H9 (cell line): ENCODE measurements at places on chromosomes 3 and 15. TPM values are rescaled to one million over a fixed set of nuclear protein-coding genes. Genes with fewer than 3 reads are reported as not detected.
A peak's percentile ranks its signal among the peaks of the same experiment; 100 is the strongest.

GPR156 gene
- total RNA-seq: 1.4 and 1.8 TPM in 2 replicates

PARL gene
- total RNA-seq: 94.5 and 95.5 TPM in 2 replicates

DNA sequence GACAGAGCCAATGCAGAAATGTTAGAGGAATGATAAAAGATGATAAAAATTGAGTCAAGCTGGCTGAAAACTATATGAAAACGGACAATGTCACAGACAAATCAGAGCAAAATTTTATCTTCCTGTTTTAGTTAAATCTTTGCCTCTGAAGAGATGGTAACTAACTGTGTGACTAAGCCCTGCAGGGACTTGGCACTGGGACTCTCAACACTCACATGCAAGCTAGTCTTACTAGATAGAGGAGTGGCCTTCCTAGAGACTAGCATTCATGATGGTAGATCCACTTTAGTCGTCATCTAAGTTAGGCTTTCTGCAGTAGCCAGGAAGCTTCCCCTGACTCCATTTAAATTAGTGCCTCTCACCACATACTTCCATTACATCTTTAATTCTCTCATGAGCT is 4.1 kb downstream of the CCDC191 start:
- no peak overlapping the region for H3K27ac ChIP-seq
- H3K27me3 ChIP-seq: no peaks in the 10 kb centered on the region
- H3K4me1 ChIP-seq: no peaks in the 10 kb centered on the region
- DNase-seq: no peak
- H3K36me3 ChIP-seq: no peaks in the 10 kb centered on the region

DNA sequence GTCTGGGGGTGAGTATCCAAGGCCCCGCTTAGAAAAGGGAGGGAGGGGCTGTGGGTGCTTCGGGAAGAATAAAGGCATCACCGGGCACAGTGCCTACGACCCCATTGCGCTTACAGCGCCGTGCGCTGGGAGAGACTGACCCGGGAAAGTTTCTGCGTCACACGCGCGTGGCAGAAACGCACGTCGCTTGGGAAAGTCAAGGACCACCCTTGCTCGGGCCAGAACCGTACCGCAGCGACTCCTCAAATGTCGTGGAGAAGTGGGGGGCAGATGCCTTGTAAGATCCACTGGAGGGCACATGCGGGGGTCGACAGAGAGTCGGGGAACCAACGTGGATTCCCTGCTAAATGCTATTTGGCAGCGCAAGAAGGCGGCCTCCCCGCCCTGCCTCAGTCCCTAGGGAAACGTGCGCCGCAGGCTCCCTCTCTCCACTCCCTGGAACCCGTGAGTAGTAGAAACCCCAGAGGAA is 2.4 kb downstream of the ADAMTS9 start:
- H3K4me3 ChIP-seq: peak overlapping the region; percentile 62
- H3K27me3 ChIP-seq: peaks cover 46% of the 10 kb centered on the region
- DNase-seq: no peak

- H3K27ac ChIP-seq: no peak overlapping the region
- H3K4me3 ChIP-seq: no peak overlapping the region
- H3K4me1 ChIP-seq: peaks cover 2% of the 10 kb centered on the region; the same call in 1 of the 2 replicates
- H3K36me3 ChIP-seq: no peaks in the 10 kb centered on the region
- DNase-seq: no peak
- H3K27me3 ChIP-seq: peaks cover 12% of the 10 kb centered on the region; the same call in 1 of the 2 replicates
Measured at GRCh38 chr15:48641416-48641815, 4.1 kb downstream of the FBN1 start.

GRCh38 chr3:55607844-55608243 is 120.7 kb upstream of the WNT5A start:
- H3K36me3 ChIP-seq: no peaks in the 10 kb centered on the region
- no peak overlapping the region for H3K4me3 ChIP-seq
- no peaks in the 10 kb centered on the region for H3K27me3 ChIP-seq
- peaks cover 3% of the 10 kb centered on the region; the same call in 1 of the 2 replicates for H3K4me1 ChIP-seq
- no peak overlapping the region for H3K27ac ChIP-seq

- no peak overlapping the region for H3K4me3 ChIP-seq
- no peak for DNase-seq
- no peaks in the 10 kb centered on the region for H3K27me3 ChIP-seq
- no peaks in the 10 kb centered on the region for H3K4me1 ChIP-seq
- H3K27ac ChIP-seq: no peak overlapping the region
- H3K36me3 ChIP-seq: no peaks in the 10 kb centered on the region
Measured at GRCh38 chr3:174949523-174949922, 90.4 kb downstream of the NAALADL2 start.

DNA sequence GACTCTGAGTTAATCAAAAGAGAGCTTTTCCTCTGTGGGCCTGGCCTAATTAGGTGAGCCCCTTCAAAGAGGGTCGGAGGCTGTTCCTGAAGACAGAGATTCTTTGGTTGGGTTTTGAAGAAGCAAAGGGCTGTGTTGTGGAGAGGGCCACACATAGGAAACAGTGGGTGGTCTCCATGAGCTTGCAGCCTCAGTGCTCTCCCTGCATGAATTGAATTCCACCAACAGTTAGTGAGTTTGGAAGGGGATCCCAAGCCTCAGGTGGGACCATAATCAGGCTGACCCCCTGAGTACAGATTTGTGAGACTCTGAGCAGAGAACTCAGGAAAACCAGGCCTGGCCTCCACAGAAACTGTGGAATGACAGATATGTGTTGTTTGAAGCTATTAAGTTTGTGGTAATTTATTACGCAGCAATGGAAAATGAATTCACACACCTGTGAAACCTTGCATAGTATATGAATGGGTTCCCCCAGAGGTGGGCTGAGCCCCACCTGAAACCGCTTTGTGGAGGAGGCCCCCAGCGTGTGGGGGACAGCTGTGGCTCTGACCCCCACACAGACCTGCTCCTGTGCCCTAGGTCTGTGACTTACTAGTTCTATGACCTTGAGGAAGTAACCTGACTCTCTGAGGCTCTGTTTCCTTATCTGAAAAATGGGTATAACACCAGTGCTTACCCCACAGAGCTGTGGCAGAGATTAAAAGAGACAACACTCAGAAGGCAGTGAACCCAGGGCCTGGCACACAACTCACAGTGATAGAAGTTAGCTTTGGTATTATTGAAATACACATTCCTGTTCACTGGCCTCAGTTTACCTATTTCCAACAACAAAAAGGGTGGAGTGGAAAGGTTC is 431.3 kb downstream of the FOXP1 start:
- DNase-seq: no peak
- H3K4me1 ChIP-seq: peaks cover 12% of the 10 kb centered on the region; the same call in 1 of the 2 replicates
- peak overlapping the region; percentile 61 for H3K27ac ChIP-seq
- H3K27me3 ChIP-seq: no peaks in the 10 kb centered on the region
- no peaks in the 10 kb centered on the region for H3K36me3 ChIP-seq
- no peak overlapping the region for H3K4me3 ChIP-seq

GRCh38 chr3:150215616-150216015 is 192.5 kb upstream of the TSC22D2 start:
- no peak overlapping the region for H3K4me3 ChIP-seq
- no peaks in the 10 kb centered on the region; the same call in 1 of the 2 replicates for H3K4me1 ChIP-seq
- H3K27me3 ChIP-seq: no peaks in the 10 kb centered on the region
- no peak for DNase-seq
- no peak overlapping the region for H3K27ac ChIP-seq

GRCh38 chr3:114034211-114034610 is 22.1 kb downstream of the CCDC191 start:
- H3K27ac ChIP-seq: no peak overlapping the region
- no peak for DNase-seq
- H3K4me3 ChIP-seq: no peak overlapping the region
- no peaks in the 10 kb centered on the region for H3K4me1 ChIP-seq
- H3K36me3 ChIP-seq: no peaks in the 10 kb centered on the region

DNA sequence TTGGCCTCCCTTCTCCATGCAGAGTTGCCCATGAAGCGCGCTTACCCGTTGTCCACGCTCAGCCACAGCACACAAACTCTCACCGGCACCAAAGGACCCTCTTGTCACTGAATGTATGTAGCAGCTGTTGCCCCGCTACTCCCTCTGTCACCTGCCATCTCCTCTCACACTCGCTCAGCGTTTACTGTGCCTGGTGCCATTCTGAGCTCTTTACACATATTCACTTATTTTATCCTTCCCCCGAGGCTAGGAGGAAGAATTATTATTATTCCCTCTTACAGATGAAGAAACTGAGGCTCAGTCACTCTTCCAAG is 41.7 kb upstream of the PRR23E start:
- no peaks in the 10 kb centered on the region for H3K27me3 ChIP-seq
- H3K36me3 ChIP-seq: no peaks in the 10 kb centered on the region
- no peak overlapping the region for H3K4me3 ChIP-seq

DNA sequence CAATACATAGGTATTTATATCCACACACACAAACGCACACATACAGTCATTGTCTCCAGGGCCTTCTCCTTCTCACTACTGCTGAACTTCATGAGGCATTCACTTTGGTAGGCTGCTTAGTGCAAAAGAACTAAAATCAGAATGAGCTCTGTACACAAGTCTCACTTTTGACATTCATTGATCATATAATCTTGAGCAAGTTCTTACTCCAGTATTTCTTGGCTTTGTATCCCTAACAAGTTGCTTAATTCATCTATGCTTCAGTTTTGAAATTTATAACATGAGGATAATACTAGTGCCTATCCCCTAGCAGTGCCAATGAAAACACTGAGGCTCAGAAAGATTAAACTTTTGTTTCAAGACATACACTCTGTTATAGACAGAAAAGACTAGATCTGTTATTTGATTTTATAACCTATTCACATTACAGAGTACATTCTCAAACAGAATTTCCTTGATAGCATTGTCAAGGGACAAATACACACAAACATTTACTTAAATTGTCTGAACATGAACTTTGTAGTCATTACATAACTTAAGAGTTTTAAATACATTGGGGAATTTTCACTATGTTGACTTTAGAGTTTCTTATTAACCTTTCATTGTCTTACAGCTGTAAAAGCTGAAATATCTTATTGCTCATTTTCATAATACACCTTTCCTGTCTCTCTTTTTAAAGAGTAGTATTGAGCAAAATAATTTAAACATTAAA is 55.0 kb upstream of the SI start:
- no peaks in the 10 kb centered on the region for H3K36me3 ChIP-seq
- no peaks in the 10 kb centered on the region for H3K4me1 ChIP-seq
- no peak overlapping the region for H3K4me3 ChIP-seq
- no peak overlapping the region for H3K27ac ChIP-seq
- DNase-seq: no peak

GRCh38 chr3:41845826-41846225 is 116.1 kb downstream of the ULK4 start:
- no peak for DNase-seq
- no peaks in the 10 kb centered on the region for H3K27me3 ChIP-seq
- no peaks in the 10 kb centered on the region for H3K4me1 ChIP-seq
- no peak overlapping the region for H3K4me3 ChIP-seq

DNA sequence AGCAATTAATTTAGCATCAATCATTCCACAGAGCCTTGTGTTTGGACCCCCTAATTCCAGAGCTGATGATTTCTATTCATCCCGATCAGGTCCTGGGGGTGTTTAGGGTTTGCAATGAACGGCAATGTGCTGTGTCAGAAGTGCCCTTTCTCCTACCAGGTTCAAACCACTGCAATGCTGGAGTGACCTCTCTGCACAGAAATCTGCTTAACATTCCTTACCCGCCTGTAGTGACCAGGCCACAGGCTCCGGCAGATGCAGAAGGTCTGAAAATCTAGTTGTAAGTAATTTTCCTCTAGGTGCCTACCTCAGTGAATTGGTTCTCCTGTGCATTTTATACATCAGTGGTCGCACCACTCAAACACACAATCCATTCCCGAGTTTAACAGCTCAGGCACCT is 725.3 kb upstream of the CFAP20DC start:
- no peaks in the 10 kb centered on the region for H3K36me3 ChIP-seq
- H3K27me3 ChIP-seq: no peaks in the 10 kb centered on the region
- H3K4me3 ChIP-seq: no peak overlapping the region
- H3K4me1 ChIP-seq: no peaks in the 10 kb centered on the region

DNA sequence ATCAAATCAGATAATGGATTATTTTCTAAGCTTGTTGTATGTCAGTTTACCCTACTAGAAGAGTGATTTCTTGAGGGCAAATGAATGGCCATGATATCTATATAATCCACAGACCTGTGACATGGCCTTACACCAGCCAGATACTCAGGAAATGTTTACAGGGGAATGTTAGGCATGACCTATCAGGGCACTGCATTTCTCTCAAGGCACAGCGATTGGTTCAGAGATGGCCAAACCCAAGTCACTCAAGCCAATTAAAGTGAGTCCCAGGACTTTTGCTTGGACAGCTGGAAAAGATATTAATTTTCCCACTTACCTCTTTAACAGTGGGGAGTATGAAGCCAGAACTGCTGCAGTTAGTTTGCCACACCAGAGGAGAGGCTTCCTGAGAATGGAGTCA is 28.7 kb upstream of the GATA2 start:
- no peaks in the 10 kb centered on the region for H3K4me1 ChIP-seq
- DNase-seq: peak; percentile 14
- no peaks in the 10 kb centered on the region for H3K36me3 ChIP-seq
- no peak overlapping the region for H3K4me3 ChIP-seq
- no peaks in the 10 kb centered on the region for H3K27me3 ChIP-seq

DNA sequence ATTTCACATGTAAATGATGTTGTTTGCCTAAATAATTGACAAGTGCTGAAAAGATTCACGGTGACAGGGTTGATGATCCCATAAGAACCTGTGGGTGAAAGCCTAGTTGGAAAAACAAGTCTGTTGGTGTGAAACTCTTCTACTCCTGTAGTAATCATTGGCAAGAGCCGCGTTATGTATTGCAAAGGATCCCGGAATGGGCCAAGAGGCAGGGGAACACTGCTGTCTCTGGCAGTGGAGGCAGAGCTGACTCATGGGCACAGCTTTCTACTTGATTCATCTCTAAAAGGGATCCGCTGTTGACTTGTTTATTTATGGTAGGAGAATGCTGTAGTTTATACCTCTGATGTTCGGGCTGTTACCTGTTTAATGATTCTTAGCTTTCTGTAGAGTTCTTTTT is 63.1 kb downstream of the MAP6D1 start:
- no peak overlapping the region for H3K4me3 ChIP-seq
- DNase-seq: no peak
- H3K36me3 ChIP-seq: peaks cover 74% of the 10 kb centered on the region
- no peak overlapping the region for H3K27ac ChIP-seq

DNA sequence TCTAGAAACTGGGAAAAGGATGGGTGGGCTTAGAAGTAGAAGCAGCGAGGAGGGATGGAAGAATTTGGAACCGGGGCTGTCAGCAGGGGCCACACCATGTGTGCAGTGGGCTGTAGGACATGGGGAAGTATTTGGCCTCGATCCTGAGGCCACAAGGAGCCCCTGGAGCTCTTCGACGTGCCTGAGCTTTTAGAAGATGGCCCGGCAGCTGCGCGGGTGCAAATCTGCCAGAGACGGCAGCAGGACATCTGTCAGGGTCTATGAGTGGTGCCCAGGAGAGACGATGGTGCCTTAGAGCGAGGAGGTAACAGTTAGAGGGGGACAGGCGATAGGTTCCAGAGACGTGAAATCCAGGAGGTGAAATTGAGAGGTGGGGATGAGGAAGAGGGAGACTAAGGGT is 321.1 kb downstream of the UACA start:
- H3K4me3 ChIP-seq: no peak overlapping the region
- no peaks in the 10 kb centered on the region for H3K27me3 ChIP-seq
- H3K36me3 ChIP-seq: no peaks in the 10 kb centered on the region
